Stimulated activated CD8-positive, alpha-beta memory T cell treated with anti-CD3 and anti-CD28 coated beads, Interleukin-7, amount 100 ng/mL, for 1 hour (primary cell): ENCODE measurements at places on chromosomes 2 and 18.

GRCh38 chr2:64945973-64946768 lies 43.0 kb upstream of the SLC1A4 start:
- DNase-seq = peak; percentile 20

DNA sequence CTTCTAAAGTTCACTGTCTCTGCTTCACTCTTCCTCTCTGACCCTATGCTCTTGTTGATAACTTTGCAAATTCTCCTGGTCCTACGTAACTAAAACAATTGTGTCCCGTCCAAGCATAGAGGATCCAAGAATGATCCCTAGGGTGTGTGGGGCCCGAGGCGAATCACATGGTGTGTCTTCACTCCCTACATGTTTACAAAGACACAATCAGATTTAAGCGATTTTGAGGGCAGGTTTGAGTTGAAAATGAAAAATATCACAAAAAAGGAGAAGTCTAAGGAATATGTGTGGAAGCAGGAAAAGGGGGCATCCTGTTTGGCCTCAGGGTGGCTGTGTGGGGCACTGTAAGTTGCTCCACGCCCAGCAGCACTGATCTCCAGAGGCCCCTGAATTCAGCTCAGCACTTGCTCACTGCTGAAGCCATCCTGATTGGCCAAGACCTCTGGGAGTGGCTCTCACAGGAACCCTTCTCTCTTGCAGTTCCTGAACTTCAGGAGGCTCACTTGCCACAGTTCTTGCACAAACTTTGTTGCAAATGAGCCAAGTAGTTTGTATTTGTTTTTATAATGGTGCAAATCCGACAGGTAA lies 363.6 kb downstream of the ZNF521 start:
- no peak for DNase-seq

GRCh38 chr2:190947711-190948251 lies 66.2 kb downstream of the STAT1 start:
- DNase-seq = no peak

DNA sequence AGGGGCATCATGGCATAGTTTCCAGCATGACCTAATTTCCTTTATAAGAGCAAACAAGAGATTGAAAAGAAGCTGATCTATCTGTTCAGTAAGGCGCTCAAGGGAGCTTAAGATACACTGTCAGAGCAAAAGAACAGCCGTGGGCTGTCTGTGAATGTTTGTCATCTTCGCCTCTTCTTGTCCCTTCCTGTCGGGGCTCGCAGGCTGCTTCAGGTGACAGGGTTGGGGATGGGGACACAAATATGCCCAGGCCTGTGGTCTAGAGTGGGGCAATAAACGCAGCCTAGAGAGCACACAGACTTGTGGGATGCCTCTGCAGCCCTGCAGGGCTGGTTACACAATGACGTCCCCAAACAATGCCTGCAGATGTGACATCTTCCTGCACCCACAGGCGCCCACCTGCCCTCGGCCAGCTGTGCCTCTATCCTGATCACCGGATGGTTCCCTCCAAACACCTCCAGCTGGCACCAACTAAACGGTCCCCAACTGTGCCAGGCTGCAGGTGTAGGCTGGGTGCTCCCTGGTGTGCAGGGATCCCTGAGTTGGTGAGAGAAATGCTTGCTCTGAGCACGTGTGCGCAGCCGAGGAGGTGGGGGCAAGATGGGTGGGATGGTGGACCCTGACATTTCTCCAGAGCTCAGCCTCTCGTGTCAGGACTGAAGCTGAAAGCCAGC lies 72.8 kb downstream of the EDAR start:
- no peak for DNase-seq

- DNase-seq = no peak
These were observed 165.0 kb downstream of the PLCL1 start for GRCh38 chr2:197969391-197969893.

- no peak for DNase-seq
These were observed 293.6 kb upstream of the ATP5MC3 start for GRCh38 chr2:175475130-175475529.

DNA sequence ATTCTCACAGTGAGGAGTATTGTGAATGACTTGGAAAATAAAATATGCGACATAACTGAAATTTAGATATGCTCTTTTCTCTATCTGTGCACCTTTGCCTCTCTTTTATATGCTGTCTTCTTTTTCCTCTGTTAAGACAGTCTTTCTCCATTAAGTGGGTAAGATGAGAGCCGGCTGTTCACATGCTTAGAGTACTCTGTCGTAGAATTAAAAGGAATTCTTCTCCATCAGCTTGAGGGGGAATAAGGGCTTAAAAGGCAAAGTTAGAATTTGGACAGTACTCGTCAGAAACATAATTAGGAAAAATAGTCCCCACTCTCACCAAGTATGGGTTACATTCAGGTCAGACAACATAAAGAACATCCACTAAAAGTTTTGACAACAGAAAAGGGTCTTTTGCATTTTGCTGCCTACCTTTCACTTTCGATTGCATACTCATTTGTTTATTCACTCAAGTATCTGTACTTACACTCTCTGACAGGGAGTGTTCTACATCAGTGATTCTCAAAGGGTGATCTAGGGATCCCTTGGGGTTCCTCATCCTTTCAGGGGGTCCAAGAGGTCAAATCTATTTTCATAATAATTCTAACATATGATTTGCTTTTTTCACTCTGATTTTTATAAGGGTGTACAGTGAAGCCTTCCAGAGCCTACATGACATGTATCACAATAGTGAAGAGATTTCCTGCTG lies 48.0 kb downstream of the ARHGAP15 start:
- no peak for DNase-seq
